Aorta (tissue), 5 donors: ENCODE measurements at places on chromosomes 2 and 18. TPM values are rescaled to one million over a fixed set of nuclear protein-coding genes. Genes with fewer than 3 reads are reported as not detected.
A peak's percentile ranks its signal among the peaks of the same experiment; 100 is the strongest.

GRCh38 chr2:202278944-202279343, 13.4 kb downstream of the NOP58 start:
- no peak for DNase-seq

DNA sequence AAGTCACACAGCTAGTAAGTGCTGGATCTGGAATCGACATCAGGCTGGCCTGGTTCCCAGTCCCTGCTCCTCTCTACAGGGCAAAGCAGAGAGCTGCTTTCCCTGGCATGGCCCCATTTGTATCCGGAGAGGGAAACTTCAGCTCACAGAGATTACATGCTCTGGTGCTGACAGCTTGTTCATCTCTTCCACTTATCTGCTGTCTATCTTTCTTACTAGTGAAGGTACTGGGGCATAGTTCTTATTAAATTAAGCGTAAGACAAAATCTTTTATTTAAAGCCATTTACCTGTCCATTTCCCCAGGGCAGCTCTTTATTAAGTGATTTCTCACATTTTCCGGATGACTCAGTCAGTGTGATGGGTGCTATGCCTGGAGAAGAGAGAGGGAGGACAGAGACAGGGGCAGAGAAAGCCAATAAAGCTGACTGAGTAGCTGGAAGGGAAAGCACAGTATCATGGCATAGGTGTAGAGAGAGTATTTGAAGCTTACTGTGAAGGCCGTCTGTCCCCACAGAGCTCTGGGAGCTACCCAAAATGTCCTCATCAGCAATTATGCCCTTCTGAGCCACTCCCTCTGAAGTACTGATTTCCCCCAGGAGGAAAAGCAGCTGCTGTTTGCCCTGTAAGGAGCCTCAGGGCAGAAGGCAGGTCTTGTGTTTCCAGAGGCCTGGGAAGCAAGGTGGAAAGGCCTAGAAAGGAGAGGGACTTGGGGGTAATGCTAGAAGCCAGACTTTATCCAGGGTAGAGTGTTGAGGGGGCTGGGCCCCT, 44.1 kb upstream of the EPAS1 start:
- DNase-seq = peak; percentile 62

DNA sequence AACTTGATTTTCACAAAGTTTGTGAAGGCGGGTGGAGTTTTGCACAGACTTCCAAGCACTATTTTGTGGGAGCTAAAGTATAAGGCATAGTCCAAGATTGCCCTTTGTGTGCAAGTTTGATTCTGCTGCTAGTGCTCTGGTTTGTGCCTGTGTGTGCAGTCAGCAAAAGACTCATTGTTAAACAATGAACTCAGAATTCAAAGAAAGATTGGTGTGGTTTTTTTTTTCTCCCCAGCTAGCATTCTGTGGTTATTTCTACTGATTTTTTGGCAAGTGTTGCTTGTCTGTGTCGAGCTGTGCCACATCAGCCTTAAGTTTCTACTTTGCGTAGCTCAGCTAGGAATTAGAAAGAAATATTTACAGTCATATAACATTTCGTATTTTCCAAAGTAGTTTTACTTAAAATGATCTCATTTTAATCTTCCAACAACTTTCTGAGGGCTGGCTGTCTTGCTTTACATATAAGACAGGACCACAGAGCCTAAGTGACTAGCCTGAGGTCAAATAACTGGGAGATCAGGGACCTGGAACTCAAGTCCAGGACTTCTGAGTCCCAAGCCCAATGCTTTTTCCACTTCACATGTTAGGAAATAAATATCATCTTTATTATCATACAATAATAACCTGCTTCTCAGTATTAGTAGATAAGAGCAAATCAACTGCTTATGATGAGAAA, 69.8 kb downstream of the BABAM2 start:
- no peak for DNase-seq

- DNase-seq = no peak
Observed at GRCh38 chr2:148926291-148926961, 51.4 kb downstream of the KIF5C start.

- no peak for DNase-seq
Observed at GRCh38 chr2:234528410-234529148, 31.7 kb upstream of the ARL4C start.

DNA sequence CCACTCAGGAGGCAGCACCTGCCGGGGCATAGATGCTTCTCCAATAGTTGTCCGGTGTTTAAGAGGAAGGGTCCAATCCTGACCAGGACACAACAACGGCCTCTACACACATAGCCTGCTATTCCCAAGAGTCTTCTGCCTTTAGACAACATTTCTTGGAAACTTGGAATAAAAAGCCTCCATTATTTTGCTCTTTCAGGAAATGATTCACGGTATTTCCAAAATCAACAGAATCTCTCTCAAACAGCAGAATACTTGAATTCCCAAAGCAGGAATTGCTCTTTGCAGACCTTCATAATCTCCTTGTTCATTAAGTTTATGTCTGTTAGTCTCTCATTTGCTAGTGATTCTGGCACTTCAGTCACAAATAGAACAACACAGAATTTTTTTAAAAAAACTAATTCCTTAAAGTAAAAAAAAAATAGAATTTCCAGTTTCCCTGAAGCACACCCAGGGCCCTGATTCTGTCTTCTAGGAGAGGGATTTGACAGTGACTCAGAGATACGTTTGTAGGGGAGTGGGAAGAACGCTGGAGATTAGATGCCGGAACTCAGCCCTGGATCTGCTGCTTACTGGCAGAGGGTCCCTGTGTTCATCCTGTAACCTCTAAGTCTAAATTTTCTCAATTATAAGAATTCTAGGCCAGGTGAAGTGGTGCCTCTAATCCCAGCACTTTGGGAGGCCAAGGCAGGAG, 74.7 kb downstream of the NAB1 start:
- DNase-seq = no peak

DNA sequence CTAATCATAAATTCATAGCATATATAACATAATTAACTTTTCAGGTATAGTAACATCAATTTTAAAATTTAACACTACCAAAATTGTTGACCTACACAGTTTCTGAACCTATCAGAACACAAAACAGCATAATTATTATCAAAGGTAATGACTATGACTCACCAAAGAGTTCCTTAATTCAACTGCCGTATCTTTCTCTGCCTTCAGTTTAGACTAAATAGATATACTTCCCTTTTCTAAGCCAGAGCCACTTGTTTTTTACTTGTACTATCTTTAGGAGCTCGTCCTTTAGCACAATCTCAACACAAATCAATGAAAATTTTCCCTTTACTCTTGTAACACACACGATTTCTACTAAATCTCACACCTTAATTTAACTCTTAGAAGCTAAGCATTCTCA, 54.4 kb downstream of the CCDC88A start:
- no peak for DNase-seq

DNA sequence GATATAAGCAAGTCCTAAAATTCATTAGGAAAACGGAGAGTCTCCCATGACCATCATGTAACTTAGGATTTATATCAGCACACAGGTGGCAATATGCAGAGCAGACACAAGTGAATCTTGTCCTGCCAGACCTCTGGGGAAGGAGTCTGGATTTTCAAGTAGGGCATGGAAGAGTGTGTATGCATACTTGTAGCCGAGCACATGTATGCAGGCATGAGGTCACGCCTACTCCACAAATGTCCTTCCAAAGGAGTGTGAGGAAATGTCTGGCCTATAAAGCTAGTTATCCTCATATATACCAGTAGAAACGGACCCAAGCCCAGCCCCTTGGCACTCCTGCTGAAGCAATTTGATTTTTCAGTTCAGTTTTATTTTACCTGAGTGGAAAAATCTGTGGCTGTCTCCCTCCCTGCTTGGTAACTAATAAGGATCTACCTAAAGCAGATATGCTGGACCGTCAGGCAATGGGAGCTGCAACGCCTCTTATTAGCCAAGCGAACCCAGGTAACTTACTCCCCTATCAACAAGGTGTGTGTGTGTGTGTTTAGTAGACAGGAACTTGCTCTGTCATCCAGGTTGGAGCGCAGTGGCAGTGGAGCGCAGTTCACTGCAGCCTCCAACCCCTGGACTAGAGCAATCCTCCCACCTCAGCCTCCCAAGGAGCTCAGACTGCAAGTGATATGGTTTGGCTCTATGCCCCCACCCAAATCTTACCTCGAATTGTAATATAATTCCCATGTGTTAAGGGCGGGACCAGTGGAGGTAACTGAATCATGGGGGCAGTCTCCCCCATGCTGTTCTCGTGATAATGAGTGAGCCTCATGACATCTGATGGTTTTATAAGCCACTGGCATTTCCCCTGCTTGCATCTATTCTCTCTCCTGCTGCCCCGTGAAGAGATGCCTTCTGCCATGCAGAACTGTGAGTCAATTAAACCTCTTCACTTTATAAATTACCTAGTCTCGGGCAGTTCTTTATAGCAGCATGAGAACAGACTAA, 2.8 kb downstream of the STAT1 start:
- no peak for DNase-seq

DNA sequence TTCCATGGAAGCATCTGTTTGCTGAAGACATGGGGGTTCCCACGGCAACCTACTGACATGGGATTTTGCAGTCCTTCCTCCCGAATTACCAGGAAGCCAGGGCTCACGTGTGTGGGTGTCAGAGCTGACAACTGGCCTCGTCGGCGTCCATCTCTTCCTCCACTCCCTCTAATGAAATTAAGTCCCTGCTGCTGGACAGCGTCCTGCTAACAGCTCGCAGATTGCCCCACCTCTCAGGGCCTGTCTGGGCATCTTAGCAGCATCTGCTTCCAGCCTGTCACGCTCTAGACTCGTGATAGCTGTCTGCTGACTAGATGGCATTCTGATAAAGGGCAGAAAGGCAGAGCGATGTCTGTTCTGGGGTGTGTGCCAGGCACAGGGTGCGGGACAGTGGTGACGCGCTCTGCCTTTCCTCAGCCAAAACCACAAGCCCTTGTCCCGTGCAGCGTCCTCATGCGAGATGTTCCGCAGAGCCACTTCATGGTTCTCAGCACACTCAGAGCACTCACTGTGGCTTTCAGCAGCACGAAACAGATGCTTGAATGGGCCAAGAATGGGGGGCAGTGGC, 161.1 kb downstream of the ARL4C start:
- DNase-seq = peak; percentile 94

- no peak for DNase-seq
Observed at GRCh38 chr2:222693837-222694236, 22.4 kb downstream of the MOGAT1 start.

- no peak for DNase-seq
Observed at GRCh38 chr18:63508596-63508995, 31.8 kb downstream of the SERPINB5 start.

The TEKT4 gene
- not detected for total RNA-seq

The SFTPB gene
- 1.7 TPM for total RNA-seq

The TUBA3E gene
- total RNA-seq = not detected

The FN1 gene
- 6,899 TPM for total RNA-seq

The CPLX4 gene
- total RNA-seq = not detected

The TMEM131 gene
- 42.5 TPM for total RNA-seq
